T-helper 1 cell (primary cell): ENCODE measurements at places on chromosomes 4 and X.

GRCh38 chrX:123084797-123085196, 99.3 kb upstream of the GRIA3 start:
- DNase-seq = no peak

GRCh38 chr4:48379587-48380180, 38.4 kb downstream of the SLAIN2 start:
- DNase-seq = no peak

- no peak for DNase-seq
Measured at GRCh38 chrX:148416931-148417330, 83.5 kb upstream of the AFF2 start.

- no peak for DNase-seq
Measured at GRCh38 chr4:133594390-133595207, 445.5 kb downstream of the PCDH10 start.

DNA sequence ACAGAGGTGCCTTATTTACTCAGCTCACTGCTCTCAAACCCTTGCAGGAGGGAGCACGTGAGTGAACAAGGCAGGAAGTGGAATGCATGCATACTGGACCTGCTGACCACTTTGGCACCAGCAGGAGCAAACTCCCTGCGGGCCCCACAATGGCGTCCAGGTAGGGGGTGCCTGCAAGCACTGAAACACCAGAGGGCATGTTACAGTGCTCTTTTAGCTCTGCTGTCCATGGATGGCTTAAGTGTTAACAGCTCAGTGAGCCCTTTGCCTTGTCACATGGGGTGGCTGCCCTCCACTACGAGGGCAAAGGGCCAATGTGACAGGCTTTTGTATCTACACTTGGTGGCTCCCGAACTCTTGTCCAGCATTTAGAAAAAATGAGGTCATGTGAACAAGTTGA, 199.5 kb upstream of the UGT8 start:
- DNase-seq = no peak

GRCh38 chr4:121877041-121877773, 6.9 kb upstream of the BBS7 start:
- no peak for DNase-seq

DNA sequence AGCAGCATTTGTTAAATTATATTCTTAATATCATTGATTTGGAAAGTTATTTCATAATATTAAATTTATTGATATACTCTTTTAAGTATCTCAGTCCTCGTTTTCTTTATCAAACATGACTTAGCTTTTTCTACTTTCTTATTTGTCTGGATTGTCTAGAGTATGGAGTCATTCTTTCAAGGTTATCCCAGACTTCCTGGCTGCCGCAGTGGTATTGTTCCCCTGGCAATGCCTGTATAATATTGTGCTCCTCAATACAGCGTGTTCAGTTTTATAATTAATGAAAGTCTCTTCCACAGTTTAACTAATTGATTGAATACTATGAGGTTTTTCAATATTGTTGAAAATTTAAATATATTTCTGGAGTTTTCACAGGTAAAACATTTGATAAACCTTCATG, 310.9 kb downstream of the ANKRD50 start:
- DNase-seq = no peak

DNA sequence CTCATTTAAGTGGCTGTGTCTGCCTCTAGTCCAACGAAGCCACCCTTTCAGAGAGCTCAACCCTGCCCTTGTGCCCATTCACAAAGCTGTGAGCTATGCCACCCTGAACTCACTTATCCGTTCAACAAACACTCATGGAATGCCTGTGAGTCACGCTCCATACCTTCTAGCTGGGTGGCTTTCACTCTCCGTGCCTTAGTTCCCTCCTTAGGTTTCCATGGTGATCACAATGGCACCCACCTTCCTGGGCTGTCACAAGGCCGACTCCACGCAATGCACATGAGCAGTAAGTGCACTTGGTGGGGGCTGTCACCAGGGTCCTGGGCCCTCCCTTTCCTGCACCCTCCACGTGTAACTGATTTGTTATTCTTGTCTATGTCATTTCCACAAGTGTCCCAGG, 37.2 kb upstream of the PPP2R2C start:
- no peak for DNase-seq

GRCh38 chrX:8668813-8669212, 63.1 kb downstream of the ANOS1 start:
- no peak for DNase-seq

GRCh38 chrX:103431316-103431715, 55.0 kb downstream of the BEX3 start:
- no peak for DNase-seq

DNA sequence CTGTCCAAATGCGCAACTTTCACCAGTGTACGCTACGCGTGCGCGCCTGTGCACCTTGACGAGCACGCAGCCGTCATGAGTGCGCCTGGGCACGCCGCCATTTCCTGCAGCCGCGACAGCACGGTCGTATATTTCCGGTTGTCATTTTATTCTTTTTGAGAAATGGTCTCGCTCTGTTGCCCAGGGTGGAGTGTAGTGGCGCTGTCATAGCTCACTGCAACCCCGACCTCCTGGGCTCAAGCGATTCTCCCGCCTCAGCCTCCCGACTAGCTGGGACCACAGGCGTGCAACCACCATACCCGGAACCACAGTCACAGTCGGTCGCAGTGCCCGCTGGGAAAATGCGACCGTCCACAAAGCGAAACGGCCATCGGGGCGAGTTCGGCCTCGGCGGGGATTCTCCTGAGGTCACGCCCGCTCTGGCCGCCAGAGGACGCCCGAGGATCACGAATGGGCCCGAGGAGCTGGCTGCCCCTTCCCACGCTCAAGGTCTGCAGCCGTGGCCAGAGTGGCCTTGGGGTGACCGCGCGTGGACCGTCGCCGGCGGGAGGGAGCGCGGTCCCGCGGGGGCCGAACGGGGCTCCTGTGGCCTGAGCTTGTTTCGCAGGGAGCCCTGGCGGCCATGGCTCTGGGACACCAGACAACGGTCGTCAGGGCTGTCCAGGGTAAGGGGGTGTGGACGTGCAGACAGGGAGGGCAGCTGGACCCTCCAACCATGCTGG, 23.7 kb upstream of the PNMA3 start:
- DNase-seq = peak; percentile 37

DNA sequence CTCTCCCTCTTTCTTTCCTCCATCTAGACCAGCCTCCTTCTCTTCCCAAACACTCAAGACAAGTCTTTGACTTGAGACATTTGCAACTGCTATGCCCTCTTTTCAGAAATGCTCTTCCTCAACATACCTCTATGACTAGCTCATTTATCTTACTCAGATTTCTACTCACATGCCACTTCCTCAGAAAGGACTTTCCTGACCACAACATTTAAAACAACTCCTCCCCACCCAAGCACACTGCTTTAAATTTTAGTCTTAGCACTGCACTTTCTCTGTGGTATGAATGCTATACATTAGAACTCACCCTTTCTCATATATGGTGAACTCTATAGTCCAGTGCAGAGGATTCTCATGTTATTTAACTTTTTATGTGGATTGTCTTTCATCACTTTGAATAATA, 28.4 kb upstream of the SULT1E1 start:
- DNase-seq = no peak

DNA sequence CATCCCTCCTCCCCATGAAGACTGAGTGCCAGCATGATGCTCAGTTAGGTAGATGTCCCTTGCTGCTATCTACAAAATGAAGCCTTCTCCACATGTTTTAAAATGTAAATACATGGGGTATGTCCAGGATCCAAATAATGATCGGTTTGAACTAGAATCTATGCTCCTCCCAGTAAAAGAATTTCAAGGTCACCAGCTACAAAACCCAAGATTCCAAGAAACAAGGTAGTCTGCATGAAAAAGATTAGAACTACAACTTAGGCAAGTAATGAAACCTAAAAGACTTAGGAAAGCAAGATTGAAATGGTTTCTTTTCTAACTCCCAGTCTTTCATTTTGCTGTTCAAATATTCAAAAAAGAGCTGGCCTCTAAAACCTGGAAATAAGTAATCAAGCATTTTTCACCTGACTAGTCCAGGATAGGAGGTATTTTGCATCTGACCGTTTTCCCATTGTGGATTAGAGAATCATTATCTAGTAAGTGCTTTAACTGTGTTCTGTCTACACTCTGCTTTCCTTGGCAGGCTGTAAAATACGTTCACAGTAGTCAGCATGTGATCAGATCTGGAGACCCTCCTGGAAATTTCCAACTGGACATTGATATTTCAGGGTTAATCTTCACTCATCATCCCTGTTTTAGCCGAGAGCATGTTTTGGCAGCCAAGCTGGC, 57.4 kb downstream of the CC2D2A start:
- no peak for DNase-seq

- no peak for DNase-seq
Measured at GRCh38 chrX:9037296-9037695, 3.4 kb upstream of the FAM9B start.

GRCh38 chr4:111601671-111602070, 543.6 kb upstream of the FAM241A start:
- no peak for DNase-seq

GRCh38 chrX:148498067-148498466, 2.4 kb upstream of the AFF2 start:
- no peak for DNase-seq

DNA sequence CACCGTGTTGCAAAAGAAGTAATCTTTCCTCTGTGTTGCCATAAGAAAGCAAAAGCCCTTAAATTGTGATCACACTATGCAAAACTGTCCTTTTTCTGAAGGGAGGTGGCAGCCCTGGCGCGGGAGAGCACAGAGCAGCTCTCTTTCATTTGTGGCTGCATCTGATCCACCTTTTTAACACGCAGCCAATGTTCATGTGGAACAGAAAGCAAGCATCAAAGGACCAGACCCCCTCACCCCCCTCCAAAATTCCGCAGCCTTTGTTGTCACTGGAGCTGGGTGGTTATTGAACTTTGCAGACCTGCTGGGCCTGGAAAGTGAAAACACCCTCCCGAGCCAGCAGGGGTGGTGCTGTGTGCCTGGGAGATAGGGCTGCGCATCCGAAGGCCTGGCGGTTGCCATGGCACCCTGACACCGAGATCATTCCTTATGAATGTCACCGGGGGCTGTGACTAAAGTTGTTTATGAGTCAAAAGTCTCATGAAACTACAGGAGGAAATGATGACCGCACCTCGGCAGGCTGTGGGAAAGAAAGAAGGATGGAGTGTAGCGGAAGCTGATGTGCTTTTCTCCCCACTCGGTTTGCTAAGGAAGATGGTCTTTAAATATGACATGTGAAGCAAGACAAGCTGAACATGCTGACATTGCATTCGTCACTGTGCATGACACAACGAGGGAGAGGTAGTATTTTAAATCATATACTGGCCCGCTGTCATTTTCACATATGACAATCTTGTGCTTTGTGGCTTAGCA, 367.4 kb downstream of the UNC5C start:
- DNase-seq = no peak

GRCh38 chr4:4443821-4444220, 56.9 kb downstream of the NSG1 start:
- no peak for DNase-seq

DNA sequence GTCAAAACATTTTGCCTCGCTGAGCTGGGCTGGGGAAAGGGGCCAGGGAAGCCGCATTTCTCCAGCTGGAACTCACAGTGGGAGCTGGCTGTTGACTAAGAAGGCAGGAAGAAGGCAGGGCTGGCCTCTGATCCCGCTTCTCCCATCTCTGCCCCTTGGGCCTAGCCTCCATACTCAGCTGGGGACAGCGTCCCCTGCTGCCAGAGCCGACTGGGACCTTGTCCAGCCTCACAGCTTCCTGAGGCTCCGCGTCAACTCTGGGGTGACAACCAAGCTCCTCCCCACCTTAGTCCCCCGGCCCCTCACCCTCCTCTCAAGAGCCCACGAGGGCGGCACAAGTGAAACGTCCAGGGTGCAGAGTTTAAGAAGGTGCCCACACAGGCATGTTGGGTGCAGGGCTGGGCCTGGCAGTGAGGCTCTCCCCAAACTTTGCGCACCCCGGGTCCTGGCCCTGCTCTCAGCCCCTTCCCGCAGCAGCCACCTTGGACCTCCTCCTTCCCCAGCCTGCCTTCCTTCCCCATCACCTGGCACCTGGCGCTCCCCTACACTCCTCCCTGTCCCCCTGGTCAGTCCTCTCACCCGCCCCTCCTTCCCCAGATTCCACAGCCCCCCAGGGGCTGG, 100.8 kb downstream of the PSAPL1 start:
- DNase-seq = no peak

DNA sequence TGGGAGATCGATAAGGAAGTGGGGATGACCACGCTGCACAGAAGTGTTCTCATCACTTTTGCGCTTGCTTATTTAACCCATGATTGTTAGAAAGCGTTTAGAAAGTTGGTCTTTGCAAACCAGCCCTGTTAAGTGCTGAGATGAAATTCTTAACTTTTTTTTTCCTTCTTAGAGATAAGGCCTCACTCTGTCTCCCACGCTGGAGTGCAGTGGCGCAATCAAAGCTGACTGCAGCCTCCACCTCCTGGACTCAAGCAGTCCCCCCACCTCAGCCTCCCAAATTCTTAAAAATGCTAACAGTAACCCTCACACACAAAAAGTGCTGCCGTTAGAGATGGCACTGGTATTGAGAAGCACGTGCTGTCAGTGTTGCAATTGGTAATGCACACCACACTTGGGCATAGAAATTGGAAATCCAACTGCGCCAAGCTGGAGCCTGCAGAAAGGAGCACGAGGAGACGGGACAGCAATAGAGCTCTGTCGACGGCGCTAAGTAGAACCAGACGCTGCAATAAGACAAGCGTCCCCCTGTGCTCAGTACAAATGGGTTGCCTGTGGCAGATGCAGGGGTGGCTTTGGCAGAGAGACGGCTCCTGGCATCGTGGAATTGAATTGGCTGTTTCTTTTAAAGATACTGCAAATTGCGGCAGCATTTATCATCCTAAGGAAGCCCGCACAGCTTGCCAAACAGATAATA, 113.4 kb downstream of the TBL1X start:
- no peak for DNase-seq

GRCh38 chrX:15956681-15957080, 102.1 kb upstream of the AP1S2 start:
- no peak for DNase-seq
